ENCODE measurements at places on chromosomes 13 and 19.

- DNase-seq = peak; percentile 80
Observed at GRCh38 chr19:17079710-17080439, 4.3 kb downstream of the MYO9B start.

- DNase-seq = no peak
Observed at GRCh38 chr19:7076151-7076550, 6.6 kb downstream of the ZNF557 start.

DNA sequence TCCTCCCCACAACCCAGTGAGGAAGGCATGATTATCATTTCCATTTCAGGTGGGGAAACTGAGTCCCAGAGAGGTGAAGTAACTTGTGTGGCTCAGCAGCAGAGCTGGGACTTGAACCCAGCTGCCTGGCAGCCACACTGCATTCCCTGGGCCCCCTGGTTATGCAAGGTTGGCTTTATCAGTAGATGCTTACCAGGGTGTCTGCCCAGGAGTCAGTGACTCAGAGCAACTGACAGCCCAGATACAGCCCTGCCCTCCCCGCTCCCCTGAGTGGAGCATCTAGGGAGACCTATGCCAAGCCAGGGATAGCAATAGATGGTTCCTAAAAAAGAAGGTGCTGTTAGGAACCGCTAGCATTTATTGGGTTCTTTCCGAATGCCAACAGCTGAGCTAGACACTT is 5.9 kb downstream of the IGLON5 start:
- peak; percentile 41 for DNase-seq

DNA sequence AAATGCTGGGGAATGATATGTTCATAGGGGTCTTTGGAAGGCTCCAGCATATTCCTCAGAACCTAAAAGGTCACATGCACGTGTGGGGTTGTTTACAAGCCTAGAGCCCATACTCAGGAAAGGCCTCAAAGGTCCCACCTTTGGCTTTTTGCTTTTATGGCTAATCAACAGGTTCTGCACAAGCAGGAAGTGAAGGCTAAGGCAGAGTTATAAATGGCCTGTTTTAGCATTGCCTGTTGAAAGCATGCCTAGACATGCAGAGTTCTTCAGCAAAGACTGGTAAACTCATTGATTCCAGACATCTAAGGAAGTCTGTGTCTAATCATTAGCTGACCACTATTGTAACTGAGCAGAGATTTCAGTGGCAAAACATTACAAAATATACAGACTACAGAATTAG is 198.3 kb downstream of the KCNRG start:
- DNase-seq = no peak

- DNase-seq = no peak
Observed at GRCh38 chr19:34669305-34669704, 7.7 kb downstream of the SCGB2B2 start.

GRCh38 chr13:41107104-41107571 is 25.5 kb downstream of the KBTBD6 start:
- no peak for DNase-seq

DNA sequence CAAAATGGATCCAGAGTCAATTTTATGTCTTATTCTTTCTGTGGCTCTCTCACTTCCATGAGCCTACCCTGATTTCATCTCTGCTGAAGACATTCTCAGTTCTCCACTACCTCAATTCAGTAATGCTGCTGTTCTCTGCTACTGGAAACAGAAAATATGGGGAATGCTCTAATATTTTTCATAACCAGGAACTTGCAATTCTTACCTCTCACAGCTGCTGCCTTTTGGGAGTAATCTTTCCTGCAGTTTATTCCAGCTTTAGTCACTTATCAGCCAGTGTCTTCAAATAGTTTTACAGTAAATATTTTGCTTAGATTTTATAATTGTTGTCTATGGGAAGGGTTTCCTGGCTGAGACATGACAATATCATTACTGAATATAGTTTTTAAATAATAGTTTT is 145.1 kb upstream of the UFM1 start:
- no peak for DNase-seq

All from hepatocyte (in vitro differentiated cells).